ENCODE measurements at places on chromosomes 16 and 17.

DNA sequence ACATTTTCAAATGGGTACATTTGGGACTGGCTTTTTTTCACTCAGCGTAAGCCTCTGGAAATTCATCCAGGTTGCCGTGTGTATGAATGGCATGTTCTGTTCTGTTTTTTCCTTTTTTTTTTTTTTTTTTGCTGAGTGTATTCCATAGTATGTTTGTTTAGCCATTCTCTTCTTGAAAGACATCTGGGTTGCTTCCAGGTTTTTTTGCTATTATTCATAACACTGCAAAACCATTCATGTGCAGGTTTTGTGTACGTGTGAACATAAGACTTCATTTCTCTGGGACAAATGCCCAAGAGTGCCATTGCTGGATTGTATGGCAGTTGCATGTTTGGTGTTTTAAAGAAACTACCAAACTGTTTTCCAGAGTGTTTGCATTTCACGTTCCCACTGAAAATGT is 335.9 kb upstream of the TNRC6C start:
- no peak for DNase-seq

- DNase-seq: no peak
These were observed 240.7 kb downstream of the MAP2K6 start for GRCh38 chr17:69654981-69655855.

GRCh38 chr17:5757314-5757907 is 173.1 kb upstream of the NLRP1 start:
- DNase-seq: no peak

DNA sequence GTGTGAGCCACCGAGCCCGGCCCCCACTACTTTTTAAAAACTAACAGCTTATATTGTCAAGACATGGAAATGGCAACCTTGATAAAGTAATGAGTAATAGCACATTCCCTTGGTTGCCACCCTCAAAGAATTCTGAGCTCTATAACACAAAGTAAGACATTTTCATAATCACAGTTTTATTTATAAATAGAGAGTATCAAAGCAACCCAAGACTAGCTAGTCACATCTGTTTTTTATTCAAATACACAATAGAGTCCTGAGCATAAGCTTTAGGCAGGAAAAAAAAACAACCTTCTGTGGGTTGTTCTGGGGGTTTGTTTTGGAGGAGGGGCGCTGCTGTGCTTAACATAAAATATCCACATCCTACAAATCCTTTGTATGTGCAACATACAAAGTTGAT is 68.7 kb downstream of the CEP95 start:
- DNase-seq: no peak

GRCh38 chr17:45425125-45425983 is 7.3 kb downstream of the ARHGAP27 start:
- peak; percentile 37 for DNase-seq

DNA sequence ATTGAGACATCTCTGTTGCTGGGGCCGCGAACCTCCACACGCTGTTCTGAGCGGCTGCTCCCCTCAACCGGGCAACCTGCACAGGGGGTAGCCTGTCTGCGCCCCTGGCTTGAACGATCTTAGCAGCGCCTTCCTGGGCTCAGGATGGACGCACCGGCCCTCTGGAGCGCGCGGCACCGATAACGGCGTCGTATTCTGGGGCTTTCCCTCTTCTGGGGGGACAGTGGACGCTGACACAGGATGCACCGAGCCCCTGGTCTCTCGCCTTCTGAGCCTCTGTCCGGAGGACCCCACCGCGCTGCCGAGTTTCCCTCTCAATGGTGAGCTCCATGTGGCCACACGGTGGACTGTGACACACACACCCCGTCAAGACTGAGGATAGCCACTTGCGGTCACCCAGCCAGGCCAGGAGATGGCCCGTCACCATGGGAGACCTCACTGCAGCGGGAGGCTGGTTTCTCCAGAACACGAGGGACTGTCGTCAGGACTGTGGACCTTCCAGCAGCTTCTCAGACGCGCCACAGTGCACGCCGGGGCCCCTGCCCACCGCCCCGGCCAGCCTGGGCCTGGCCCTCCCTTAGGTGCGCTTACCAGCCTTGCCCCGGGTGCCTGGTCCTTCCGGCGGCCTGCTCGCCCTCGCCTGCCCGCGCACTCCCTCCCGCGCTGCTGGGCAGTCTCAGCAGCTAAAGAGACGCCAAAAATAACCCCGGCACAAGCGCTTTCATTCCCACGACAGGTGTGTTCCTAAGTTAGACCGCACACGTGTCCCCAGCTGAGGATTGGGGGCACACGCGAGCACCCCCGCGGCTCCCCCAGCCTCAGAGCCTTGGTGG is 30.0 kb upstream of the PABPN1L start:
- DNase-seq: no peak

GRCh38 chr17:8190506-8190905 is 526 bp upstream of the BORCS6 start:
- DNase-seq: no peak

DNA sequence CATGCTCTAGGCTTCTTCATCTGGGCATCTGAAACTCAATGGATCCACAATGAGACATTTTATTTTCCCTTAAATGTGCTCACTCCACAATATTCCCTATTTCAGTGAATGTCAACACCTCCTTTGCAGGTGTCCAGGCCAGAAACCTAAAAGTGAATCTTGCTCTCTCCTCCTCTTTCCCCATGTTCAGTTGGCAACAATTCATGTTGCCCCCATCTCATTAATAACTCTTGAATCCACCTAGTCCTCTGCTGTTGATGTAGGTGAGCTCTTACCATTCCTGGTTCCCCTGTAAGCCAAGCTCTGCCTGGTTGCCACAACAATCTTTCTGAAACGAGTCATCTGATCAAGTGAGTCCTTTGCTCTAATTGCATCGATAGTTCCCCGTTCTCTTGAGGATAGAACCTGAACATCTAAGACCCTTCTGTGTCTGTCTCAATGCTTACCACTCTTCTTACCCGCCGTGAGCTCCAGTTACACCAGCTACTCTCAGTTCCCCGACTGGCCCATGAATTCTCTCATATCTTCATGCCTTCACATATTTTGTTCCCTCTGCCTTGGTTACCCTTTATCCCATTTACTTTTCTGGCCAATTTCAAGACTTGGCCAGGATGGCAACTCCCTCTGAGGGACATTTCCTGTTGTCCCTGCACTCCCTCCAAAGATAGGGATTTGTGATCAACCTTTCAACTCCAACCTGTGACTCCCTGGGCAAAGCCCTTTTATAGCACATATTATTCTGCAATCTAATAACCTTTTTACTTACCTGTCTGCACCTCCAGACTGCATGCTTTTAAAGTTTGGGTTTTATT is 35.9 kb downstream of the HLF start:
- DNase-seq: no peak

- DNase-seq: no peak
These were observed 2.3 kb downstream of the ATP5MC1 start for GRCh38 chr17:48894886-48895285.

DNA sequence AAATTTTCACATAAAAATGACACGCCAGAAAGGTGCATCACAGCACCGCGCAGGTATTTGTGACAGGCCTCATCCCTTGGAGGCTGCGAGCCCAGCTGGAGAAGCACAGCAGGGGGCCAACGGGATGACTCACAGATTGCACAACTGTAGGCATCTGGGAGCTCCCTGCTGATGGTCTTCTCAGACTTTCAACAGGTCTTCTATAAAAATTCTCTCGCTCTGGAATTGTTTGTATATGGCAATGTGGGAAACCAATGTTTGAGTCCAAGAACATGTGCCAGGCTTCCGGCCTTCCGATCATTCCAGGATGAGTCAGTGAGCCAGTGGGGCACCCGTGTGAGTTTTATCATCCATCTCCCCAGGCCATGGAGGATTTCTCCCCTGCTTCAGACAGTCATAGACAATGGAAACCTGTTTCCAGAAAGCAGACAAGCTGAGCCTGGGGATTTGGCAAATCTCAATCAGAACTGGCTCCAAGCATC is 24.1 kb upstream of the ADORA2B start:
- DNase-seq: peak; percentile 72

All from non-pigmented ciliary epithelial cell (primary cell).